Left renal pelvis (tissue), 4 donors: ENCODE measurements at places on chromosomes 13 and 19. TPM values are rescaled to one million over a fixed set of nuclear protein-coding genes. Genes with fewer than 3 reads are reported as not detected.

- DNase-seq = no peak
These were observed 532.4 kb downstream of the SLITRK6 start for GRCh38 chr13:85266771-85267170.

DNA sequence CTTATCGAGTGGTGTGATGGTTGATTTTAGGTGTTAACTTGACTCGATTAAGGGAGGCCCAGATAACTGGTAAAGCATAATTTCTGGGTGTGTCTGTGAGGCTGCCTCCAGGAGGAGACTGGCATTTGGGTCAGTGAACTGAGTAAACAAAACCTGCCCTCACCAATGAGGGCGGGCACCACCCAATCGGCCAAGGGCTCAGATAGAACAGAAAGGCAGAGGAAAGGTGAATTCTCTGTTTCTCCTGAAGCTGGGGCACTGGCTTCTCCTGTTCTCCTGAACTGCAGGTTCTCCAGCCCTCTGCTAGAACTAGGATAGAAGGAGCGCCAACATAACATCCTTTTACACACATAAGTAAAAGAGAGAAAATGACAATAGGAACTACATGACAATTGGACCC lies 35.1 kb downstream of the ESD start:
- DNase-seq = no peak

GRCh38 chr19:4539693-4540581 lies at the start of gene LRG1:
Gene LRG1 (minus strand): TSS chr19:4540036. CDS start chr19:4540013, 23 bp downstream.
- no peak for DNase-seq

Gene DLEU7
- polyA plus RNA-seq = 1.7 TPM

DNA sequence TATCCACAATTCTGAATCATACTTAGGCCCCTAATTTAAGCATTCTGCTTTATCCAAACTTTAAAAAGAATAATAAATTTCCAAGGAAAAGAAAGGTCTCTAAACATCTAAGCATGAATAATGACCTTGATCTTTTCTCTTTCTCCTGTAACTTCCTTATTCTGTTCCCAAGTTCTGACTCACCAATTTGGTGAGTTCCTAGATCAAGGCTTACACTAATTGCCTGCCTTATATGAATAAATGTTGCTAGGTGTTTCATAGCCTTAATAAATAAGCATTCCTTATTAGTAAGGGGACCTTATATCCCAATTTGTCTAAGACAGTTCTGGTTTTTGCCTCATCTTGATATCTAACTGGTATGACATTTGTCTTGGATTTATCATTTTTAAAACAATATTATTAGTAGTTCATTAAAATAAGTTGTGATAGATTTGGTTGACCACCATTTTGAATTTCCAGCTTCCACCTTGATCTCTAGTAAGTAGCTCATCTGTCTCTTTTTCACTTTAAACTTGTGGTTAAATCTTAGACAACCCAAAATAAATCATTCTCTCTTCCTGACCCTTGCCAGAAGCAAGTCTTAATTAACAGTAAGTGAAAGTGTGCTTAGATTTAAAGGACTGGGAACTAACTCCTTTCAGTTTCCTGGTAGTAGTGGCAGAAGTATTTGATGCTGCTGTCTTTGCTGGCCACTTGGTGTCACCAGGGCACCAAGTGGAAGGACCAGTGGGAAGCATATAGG lies 121.2 kb upstream of the MLNR start:
- no peak for DNase-seq

Gene NRTN
- polyA plus RNA-seq = 1.00 TPM

DNA sequence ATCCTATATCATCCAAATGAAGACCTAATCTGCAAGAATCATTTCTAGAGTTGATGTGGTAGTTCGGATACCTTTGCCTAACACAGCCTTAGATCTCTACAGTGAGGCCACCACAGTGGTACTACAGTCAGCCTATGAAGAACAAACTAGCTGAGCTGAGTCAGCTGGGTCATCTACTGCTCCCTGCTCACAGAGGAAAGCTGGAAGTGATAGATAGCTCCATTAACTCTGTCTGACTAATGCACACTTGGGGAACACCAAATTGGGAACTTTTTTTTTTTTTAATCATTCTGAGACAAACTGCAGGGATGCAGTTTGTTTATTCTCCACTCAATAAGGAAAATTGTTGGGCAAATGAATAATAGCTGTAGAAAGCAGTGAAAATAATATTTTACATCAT lies 1160.6 kb downstream of the PCDH9 start:
- DNase-seq = no peak

Gene KRTDAP
- 0.36 TPM for polyA plus RNA-seq

GRCh38 chr13:106101201-106101600 lies 434.3 kb downstream of the EFNB2 start:
- no peak for DNase-seq

DNA sequence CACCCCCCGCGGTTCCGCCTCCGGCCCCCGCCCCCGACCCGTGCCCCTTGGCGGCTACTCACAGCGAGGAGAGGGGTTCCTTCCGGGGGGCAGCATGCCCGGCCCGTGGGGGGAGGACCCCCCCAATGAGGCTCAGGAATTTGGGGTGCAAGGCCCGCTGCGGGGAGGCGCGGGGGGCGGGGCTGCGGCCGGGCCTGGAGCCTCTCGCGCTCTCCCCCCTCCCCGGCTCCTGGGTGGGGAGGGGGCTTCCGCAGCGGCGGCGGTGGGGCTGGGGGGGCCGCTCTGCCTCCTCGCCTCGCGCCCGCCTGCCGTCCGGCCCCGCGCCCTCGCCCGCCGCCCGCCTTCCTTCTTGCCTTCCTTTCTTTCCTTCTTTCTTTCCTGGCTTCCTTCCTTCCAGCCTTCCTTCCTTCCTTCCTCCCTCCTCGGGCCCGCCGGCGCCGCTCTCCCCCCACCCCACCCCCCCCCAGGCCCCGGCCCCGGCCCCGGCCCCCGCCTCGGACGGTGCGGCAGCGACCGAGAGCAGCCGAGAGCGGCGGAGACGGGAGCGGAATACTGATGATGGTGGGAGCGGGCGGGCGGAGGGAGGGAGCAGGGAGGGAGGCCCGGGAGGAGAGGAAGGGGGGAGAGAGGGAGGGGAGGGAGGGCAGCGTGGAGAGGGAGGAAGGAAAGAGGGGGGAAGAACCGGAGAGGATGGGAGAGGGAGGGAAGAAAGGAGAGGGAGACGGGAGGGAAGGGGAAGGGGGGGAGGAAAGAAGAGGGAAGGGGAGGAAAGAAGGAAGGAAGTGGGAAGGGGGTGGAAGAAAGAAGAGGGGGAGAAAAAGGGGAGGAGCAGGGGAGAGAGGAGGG lies at the start of gene LRRC4B:
Gene LRRC4B (minus strand): TSS at position 554 of the 846 bp plus-strand sequence. CDS start 19,597 bp downstream, outside the sequence.
- DNase-seq = no peak

DNA sequence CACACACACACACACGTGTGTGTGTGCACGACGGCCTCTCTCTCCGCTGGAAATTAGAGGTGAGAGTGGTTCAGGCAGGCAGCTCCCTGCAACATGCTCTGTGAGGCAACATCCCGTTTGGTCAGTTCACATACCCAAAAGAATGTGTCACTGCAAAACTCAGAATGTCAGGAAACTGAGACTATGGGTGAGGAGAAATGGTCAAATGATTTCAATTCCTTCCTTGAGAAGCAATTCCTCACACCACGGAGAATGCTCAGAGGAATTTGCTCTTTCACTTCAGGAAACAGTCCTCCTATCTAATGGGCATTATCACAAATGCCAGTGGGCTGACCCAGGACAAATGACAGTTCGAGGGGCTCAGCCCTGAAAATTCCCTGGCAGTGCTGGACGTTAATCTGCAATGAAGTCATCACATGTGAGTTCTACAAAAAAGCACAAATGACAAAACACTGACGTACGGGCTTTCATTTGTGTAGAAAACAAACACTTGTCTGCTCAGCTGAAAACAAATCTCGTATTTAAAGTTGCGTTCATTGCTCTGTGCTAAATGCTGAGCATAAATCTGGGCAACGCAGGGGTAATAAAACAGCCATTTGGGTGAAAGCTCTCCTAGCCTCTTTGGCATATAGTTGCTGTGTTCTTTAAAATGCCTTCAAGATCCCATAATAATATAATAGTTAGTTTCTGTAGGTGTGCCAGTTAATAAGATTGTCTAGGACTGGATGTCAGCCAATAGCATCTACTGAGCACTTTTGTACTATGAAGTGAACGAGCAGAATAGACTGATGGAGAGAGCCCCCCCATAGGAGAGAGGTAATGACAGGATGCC lies 18.6 kb upstream of the LATS2 start:
- no peak for DNase-seq

Gene PRTN3
- polyA plus RNA-seq = 1.3 TPM

Gene SLC1A5
- polyA plus RNA-seq = 50.1 TPM

DNA sequence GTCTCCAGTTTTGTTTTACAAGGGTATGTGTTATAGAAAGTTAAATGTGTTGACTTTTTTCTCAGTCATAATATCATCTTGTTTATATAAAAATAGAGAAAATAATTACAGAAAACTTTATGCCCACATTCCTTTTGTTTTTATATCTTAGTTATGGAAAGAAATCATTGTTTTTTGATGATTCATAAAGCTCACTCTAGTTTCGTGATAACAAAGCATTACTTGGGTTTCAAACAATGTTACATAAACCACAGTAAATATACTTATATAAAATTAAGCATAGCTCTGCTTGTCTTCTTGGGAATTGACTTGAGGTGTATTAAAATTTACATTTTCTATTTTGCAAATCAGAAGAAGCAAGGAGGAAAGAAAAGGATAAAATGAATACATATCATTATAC lies 111.8 kb downstream of the SGCG start:
- DNase-seq = no peak

GRCh38 chr19:51565583-51565982 lies 5.5 kb upstream of the ZNF175 start:
- DNase-seq = no peak

Gene SMIM44
- polyA plus RNA-seq = not detected

Gene NXNL1
- not detected for polyA plus RNA-seq

DNA sequence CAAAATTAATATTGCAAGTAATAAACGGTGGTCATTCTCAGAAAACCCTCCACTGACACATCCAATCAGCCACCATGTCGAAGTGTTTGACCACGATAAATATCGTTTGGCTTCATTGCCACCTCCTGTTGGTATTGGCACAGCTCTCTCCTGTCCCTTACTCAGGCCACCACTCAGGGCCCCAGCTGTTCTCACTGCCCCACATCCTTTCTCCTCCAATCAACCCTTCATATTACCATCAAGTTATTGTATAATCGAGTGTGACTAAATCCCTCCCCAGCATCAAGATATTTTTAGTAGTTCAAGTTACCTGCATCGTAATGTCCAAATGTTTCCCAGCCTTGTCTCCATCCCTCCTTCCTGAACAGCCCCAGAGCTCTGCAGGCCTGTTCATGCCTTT lies 50.4 kb downstream of the SACS start:
- DNase-seq = no peak

Gene PCDH9
- 12.2 TPM for polyA plus RNA-seq

GRCh38 chr13:113929628-113930615 lies 44.0 kb downstream of the C13orf46 start:
- no peak for DNase-seq

GRCh38 chr13:46736541-46737310 lies 60.2 kb downstream of the ESD start:
- no peak for DNase-seq

Gene CYP2S1
- polyA plus RNA-seq = 0.76 TPM

GRCh38 chr13:36975172-36975571 lies 24.0 kb downstream of the ALG5 start:
- DNase-seq = no peak

Gene LILRA6
- 0.98 TPM for polyA plus RNA-seq

DNA sequence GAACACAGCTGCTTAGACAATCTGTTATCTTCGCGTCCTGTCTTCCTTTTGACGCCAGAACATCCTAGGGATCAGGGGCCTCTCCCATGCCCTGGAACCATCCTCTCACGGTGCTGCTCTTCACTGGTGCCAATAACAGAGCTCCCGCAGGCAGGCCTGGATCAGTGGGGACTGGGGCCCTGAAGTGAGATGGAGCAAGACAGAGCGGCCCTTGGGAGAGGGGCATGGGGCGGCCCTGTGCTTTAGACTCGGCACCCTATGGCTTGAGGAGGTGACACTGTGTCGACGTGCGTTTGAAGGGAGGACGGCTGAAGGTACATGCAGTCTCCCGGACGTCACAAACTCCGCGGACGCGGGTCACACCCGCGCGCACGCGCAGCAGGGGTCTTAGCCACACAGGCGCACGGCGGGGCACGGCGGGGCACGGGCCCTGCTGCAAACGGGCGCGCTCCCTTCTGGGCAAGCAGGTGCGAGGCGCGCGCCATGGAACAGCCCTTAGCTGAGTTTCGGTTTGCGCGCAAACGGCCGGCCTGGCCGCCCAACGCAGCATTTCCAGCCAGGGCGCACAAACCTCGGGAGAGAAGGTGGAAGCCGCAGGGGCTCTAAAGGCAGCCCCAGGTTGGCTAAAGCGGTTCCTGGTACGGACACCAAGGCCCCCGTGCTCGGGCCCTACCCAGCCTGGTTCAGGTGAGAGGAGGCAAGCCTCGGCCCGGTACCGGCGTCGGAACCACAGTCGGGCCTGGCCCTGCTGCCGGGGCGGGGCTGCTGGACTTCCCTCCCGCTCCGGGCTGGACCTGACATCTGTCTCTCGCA lies 16.5 kb upstream of the RNF17 start:
- no peak for DNase-seq

DNA sequence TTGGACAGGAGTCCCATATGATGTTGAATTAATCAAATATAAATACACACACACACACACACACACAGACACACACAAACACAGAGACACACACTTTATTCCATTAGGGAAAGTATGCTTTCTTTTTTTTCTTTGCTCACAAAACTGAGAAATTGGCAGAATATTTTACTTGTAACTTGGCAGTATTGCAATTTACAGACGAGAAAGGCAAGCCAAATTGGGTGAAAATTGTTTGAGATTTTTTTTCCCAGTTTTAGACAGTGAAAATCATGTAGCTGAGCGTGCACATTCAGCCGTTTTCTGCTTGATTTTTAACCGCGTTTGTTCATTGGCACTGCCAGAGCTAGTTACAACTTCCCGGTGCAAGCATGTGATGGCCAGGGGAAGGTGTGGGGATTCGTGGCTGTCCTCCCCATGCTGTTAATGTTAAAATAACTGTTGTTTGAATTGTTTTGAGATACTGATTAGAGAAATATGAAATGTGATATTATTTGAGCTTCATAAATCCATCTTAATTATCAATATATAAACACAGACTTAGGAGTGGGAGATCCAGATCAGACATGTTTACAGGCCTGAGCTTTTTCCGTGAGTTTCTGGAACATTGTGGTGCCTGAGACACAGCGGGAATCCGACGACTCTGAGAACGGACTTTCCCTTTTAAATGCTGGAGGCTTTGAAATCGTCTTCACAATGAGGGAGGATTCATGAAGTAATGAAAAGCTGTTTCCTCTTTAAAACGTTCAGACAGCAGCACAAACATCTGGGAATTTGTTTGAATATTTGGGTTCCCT lies 125.5 kb downstream of the KCNRG start:
- no peak for DNase-seq

DNA sequence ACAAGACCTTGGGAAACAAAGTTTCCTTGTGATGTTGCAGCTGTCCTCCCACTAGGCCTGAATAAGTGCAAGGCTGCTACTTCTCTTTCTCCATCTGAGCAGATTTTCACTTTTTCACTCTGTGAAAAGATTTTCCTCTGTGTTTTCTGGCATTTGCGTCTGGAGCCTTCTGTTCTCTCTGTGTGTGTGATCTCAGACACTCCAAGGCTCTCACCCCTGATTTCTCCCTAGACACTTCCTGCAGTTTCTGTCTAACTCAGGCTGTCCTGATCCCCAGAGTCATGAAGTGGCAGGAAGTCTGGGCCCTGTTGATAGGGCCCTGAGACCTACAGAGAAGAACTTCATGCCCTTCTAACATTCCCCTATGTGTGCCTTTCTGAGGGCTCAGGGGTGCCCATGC lies 37.2 kb downstream of the SIGLEC7 start:
- DNase-seq = no peak

Gene SULT2B1
- 0.37 TPM for polyA plus RNA-seq
